HCT116 (cell line): ENCODE measurements at places on chromosomes 7 and 10.

DNA sequence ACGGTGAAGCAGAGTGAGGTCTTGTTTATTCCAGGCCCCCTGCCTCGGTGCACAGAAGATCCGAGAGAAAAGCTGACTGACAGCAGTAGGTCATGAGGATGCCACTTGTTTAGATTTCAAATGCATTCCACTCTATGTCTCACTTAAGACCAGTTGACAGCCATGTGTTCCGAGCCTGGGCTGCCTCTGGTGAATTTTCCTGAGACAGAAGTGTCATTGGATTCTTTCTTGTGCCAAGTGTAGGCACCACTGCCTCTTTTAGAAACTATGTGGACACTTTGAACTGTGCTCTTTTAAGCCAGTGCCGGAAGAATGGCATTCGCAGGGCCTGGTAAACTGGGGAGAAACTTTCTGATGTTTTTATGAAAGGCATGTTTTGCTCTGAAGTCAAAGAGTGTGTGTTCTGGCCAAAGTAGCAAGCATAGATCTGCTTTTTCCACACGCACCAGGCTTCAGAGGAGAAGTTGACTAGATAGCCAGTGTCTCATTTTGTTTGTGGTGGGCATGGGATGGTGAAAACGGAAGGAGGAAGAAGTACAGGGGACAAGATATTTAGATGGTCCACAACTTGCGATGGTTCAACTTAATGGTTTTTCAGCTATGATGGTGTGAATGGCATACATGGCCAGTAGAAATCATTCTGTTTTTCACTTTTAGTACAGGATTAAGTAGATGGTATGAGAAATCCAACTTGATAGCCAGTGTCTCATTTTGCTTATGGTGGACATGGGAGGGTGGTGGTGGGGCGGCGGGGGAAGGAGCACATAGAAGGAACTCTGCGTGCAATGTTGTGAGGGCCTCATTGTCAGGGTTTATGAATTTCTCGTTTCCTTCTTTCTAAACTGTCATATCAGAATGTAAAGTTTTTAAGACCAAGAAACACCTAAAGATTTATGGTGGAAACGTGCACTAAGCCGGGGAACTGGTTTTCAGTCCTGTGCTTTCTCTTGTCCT is 41.5 kb downstream of the CYP17A1 start:
- DNase-seq = no peak

GRCh38 chr10:125936331-125936730 is 40.0 kb downstream of the FANK1 start:
- DNase-seq = no peak

DNA sequence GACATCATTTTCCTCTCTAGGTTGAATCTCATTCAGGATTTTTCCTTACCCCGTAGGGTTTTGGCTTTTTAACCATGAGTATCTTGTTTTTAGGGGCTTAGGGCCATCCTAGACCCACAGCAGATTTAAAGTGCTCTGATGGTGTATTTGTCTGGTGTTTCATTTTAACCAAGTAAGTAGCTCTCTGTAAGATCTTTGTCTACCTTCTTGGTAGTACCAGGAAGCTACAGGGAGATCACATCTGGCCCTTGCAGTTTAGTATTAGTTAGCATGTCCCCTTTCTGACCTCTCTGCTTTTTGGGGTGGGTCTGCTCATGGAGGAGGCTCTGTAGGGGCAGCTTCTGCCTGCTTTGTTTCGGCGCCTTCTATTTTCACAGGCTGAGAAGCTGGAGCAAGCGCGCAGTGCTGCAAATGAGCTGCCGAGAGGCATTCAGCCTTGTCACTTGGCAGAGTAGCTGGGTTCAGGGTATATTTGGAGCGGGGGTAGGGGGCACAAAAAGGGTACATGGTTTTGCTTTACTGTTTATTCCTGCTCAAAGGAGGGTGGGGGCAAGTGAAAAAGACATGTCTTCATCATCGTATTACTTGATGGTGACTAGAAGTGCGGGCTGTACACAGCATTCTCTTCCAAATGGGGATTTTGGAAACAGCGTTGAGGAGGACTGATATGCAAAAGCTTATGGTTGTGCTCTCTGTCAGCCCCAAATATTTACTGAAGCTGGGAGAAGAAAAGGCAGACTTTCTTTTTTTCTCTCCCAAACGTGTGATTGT is 146.3 kb downstream of the CELF2 start:
- DNase-seq = no peak

- no peak for DNase-seq
These were observed 619.0 kb upstream of the DPP6 start for GRCh38 chr7:153433223-153433622.

DNA sequence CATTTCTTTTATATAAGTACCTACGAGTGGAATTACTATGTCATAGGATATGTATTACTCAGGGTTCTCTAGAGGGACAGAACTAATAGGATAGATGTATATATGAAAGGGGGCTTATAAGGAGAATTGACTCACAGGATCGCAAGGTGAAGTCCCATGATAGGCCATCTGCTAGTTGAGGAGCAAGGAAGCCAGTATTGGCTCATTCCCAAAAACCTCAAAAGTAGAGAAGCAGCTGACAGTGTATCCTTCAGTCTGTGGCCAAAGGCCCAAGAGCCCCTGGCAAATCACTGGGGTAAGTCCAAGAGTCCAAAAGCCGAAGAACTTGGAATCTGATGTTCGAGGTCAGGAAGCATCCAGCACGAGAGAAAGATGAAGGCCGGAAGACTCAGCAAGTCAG is 59.8 kb downstream of the GALNT17 start:
- DNase-seq = no peak
